ENCODE measurements at places on chromosomes 5 and 9.

DNA sequence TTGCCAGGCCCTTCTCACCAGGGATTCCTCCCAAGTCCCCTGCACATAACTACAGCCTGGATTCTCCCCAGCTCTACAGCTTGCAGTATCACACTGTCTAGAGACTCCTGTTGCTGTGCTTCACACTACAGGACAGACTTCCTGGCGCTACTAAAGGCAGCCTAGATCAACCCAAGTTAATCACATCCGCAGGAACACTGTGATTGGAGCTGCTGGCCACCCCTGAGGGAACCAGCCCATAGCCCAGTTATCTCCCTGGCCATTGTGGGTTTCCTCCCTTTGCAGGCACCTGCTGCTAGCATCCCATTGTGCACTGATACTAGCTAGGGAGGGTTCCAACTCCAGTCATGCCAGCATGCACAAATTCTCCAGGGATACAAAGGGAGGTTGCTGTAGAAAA is 53.5 kb downstream of the NLN start:
- no peak for DNase-seq

- no peak for DNase-seq
Observed at GRCh38 chr5:32664523-32664922, 46.6 kb upstream of the NPR3 start.

- no peak for DNase-seq
Observed at GRCh38 chr5:135878156-135878620, 17.5 kb downstream of the IL9 start.

- DNase-seq: no peak
Observed at GRCh38 chr5:52674815-52675545, 112.7 kb upstream of the ITGA1 start.

- DNase-seq: peak; percentile 23
Observed at GRCh38 chr5:6488021-6488420, 39.4 kb downstream of the UBE2QL1 start.

GRCh38 chr5:36443941-36444340 is 142.2 kb upstream of the RANBP3L start:
- DNase-seq: no peak

- DNase-seq: no peak
Observed at GRCh38 chr5:14420101-14420811, 161.3 kb upstream of the OTULINL start.

DNA sequence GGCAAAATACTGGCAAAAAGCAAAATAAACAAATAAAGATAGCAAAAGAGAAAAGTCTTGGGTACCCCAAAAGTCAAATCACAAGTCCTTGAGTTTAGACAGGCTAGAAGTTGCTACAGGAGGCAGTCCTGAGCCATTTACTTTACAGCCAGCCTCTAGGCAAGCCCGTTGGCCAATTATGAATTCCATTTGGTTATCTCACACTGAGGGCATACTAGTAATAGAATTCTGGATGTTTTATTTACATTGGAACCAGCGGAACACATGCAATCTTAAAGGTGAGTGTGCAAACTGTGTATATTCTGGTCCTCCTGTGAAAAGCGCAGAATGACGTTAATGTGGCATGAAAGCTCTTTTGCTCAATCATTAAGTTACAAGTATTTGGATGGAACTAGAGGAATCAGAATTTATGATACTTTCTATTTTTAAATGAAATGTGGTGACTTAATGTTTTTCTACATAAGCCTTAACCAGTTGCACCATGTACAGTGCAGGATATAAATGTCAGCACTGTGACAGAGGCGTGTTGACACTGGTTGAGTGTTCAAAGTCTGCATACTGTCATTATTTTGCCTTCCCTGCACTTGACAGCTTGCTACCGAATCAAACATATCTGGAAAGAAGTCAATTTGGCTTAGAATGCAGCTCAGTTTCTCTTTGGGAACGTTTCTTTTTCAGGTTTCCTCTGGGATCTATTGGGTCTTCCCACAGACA is 7.9 kb downstream of the GDNF start:
- DNase-seq: no peak

DNA sequence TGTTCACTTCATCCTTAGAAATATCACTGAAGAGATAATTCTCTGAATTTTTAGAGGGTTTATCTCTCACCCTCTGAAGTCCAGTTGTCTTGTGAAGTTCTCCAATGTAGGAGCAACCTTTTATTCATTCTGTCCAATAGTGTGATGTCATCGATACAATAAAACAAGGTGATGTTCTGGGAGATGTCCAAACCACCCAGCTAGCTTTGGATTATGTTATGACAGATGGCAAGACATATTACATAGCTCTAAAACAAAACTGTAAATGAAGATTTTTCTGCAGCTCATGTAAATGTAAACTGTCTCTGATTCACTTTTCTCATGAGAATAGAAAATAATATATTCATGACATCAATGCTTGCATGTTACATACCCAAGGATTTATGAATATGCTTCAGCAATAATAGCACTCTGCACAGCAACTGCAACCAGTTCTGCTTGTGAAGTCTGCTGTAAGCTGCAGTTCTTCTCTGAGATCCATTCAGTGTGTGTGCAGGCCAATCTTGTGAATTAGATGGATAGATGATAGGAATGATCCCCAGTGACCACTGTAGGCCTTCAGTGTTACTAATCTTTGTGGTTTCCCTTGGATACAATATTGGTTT is 172.6 kb upstream of the CDH12 start:
- no peak for DNase-seq

DNA sequence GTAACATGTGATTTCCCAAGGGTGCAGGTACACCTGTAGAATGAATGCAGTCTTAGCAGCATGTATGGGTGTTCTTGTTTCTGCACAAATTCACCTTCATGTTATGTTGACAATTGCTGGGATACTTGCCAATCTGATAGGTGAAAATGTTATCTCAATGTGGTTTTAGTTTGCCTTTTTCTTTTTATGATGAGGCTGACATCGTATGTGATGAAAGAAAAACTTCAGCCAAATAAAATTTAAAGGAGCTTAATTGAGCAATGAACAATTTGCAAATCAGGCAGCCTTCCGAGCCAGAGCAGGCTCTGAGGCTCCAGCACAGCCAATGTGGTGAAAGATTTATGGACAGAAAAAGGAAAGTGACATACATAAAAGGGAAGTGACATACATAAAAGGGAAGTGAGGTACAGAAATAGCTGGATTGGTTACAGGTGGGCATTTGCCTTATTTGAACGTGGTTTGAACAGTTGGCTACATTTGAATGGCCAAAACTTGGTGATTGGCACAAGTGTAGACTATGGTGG is 10.5 kb downstream of the TAL2 start:
- DNase-seq: no peak

DNA sequence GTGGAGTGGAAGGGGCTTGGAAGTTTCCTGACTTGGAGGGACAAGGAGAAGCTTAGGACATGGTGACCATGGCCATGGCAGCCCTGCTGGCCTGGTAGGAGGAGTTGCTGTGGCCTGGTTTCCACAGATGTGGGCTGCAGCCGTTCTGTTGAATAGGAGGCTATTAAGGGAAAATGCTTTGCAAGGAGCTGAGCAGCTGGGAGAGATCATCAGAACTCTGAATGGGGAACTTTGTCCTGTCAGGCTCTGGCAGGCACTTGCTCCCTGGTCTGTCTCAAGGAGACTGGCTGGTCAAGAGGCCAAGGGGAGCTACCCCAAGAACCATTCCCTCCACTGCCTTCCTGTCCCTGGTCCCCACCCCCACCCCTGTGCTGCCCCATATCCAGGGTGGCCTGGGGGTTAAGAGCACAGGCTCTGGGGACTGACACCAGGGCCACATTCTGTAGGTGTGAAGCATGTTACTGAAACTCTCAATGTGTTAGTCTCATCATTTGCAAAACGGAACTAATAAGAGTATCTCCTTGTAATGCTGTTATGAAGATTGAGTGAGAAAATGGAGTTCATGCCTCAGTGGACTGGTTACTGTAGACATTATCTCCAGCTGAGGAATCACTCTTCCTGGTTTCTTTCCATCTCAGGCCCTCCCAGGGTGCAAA is 84.0 kb upstream of the ARAP3 start:
- DNase-seq: no peak

DNA sequence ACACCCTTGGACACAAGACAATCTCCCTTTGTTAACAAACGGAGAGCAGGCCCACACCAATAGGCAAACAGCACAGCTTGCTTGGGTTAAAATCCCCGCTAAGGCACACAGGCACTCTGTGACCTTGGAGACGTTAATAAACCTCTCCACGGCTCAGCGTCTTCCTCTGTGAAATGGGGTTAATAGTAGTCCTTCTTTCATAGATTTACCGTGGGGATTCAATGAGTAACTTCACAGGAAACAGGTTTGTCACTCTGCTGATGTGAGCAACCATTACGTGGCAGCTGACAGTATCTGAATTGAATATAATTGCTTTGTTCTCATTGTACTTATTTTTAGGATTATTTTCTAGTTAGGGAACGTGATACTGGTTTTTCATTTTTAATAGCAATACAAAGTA is 65.2 kb upstream of the ADRA1B start:
- no peak for DNase-seq

DNA sequence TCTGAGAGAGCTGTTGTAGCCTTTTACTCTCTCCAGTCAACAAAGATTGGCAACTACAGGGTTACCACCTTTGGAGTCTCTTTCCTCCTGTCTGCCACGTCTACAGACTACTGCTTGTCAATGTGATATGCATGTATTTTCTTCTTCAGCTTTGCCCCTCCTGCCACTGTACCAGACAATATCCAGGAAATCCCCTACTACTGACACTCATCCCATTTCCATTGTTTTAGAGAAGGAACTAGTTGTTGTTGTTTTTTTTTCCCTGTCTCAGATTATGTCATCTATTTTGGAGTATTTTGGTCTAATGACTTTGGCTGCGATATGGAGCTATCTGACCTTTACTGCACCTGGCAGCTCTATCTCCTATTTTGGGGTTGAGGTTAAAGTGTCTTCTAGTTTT is 50.1 kb upstream of the MACIR start:
- no peak for DNase-seq

DNA sequence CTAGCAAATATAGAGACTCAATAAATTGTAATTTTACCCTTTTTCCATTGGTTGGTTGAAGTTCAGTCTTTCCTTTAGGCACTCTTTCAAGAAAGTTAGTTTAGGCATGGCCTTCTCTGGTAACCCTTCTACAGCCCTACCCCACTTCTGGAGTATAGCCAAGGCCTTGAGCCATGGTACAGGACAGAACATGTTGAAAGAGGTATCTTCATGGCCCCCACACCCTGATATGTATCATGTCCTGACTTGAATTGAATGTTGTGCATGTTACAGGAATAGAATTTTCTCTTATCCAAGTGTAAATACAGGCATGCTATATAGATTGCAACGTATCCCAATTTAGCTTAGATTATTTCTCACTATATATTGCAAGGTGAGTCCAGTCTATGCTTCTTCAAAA is 175.6 kb downstream of the CD180 start:
- DNase-seq: no peak

DNA sequence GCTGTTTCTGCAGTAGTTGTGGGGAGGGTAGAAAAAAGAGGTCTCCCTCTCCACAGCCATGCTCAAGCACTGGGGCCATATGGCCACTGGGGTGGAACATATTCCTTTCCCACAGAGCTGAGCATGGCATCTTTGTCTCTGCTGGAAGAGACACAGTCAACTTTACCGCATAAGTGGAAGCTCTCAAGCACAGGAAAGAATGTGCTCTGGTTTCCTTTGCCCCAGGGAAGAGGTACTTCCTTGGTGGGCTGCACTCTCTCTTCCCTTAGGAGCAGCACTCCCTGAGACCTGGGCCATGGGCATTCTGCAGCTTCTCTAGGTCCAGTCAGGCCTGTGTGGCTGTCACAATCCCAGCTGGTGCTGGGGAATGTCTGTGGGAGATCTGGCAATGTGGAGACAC is 168.5 kb upstream of the ACTBL2 start:
- no peak for DNase-seq

- peak; percentile 49 for DNase-seq
Observed at GRCh38 chr9:124180557-124180956, 77.2 kb upstream of the NEK6 start.

- DNase-seq: no peak
Observed at GRCh38 chr9:84137968-84138367, 157.4 kb downstream of the RMI1 start.

GRCh38 chr9:124810663-124811355 is 33.9 kb downstream of the OLFML2A start:
- DNase-seq: no peak

- no peak for DNase-seq
Observed at GRCh38 chr5:31007672-31008071, 185.8 kb upstream of the CDH6 start.

DNA sequence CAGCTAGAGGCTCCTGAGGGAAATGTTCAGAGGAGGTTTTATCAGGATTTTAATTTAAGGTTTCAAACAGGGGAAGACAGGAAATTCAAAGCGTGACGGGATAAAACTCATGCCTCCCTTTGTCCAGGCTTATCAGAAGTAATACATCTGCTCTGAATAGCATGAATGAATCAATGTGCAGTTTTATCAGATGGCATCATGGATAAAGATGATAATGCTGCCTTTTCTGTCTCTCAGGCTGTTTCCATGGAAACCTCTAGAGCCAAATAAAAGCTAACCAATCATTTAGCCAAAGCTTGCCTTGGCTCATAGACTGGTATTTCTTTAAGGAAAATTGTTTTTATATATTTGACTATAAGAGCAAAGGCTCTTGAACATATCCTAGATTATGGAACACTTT is 16.4 kb downstream of the MFAP3 start:
- no peak for DNase-seq

- DNase-seq: no peak
Observed at GRCh38 chr5:9282211-9282610, 263.7 kb downstream of the SEMA5A start.

GRCh38 chr5:105639068-105639467 is 2031.7 kb downstream of the EFNA5 start:
- no peak for DNase-seq

GRCh38 chr5:89480406-89481007 is 597.5 kb upstream of the MEF2C start:
- no peak for DNase-seq

DNA sequence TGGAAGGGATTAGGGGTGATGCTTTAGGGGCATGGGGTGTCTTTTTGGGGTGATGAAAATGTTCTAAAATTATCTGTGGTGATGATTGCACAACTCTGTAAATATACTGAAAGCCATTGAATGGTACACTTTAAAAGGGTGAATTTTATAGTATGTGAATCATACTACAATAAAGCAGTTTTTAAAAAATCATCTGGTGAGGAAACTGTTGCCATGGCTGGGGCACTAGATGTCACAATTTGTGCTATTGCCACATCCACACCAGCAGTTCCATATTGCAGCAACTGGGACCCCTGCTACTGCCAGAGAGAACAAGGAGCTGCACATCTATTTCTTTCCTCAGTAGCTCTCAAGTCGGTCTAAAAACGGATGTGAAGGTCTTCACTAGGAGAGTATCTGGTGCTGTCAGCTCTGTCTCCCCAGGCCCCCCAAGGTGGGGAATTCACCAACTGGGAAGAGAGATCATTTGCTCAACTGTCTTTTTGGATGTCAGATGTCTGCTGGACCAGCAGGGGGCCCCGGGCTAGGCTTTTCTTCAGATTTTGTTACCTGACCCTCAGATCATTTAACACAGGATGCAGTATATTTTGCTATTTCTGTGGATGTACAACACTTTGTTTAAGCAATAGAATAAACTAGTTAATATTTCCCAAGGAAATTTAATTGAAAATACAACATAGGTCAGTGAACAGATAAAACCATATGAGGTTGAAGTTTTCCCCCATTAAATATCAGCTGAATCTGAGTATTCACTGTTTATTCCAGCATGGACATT is 13.2 kb downstream of the CMYA5 start:
- no peak for DNase-seq

Measured in C1 segment of cervical spinal cord (tissue), 14 donors.